ENCODE measurements at places on chromosomes 16 and 17. TPM values are rescaled to one million over a fixed set of nuclear protein-coding genes. Genes with fewer than 3 reads are reported as not detected.

Gene SRR
- total RNA-seq = 18.4 TPM

Gene HBA2
- total RNA-seq = not detected

Gene RHBDL1
- total RNA-seq = 4.2 TPM

Gene SSH2
- 7.8 TPM for total RNA-seq

Gene RANGRF
- 9.2 TPM for total RNA-seq

Gene ATP2A1
- 0.12 TPM for total RNA-seq

Gene PDK2
- total RNA-seq = 25.9 TPM

Gene CMTM2
- total RNA-seq = not detected

Gene USP43
- total RNA-seq = 0.06 TPM

Gene SCIMP
- total RNA-seq = not detected

Gene YBX2
- total RNA-seq = not detected

Gene LCAT
- total RNA-seq = 8.2 TPM

Gene ADAD2
- not detected for total RNA-seq

Gene DHX58
- total RNA-seq = 10.3 TPM

Gene TBC1D3
- not detected for total RNA-seq

Gene EVPLL
- total RNA-seq = not detected

Gene TPSAB1
- not detected for total RNA-seq

Gene MMP28
- total RNA-seq = 0.12 TPM

Gene TVP23A
- total RNA-seq = 0.19 TPM

Gene BLTP2
- total RNA-seq = 182 TPM

Gene C16orf54
- not detected for total RNA-seq

Gene ODAD4
- total RNA-seq = 0.79 TPM

Gene KCTD11
- total RNA-seq = 5.8 TPM

Gene SEPTIN12
- total RNA-seq = not detected

Gene GPRC5C
- 24.6 TPM for total RNA-seq

Gene ADAM11
- under 0.01 TPM for total RNA-seq

Gene ZNF205
- total RNA-seq = 13.6 TPM

Gene DNAAF1
- total RNA-seq = 0.06 TPM

Gene TOM1L1
- total RNA-seq = 20.9 TPM

Gene KCNG4
- total RNA-seq = under 0.01 TPM

Gene TBX4
- not detected for total RNA-seq

Gene MRPL58
- 30.6 TPM for total RNA-seq

Gene DNAH2
- 0.13 TPM for total RNA-seq

Gene FGF11
- 0.19 TPM for total RNA-seq

Gene EME1
- total RNA-seq = 9.2 TPM

Gene AANAT
- total RNA-seq = not detected

Gene C16orf86
- 3.9 TPM for total RNA-seq

Gene DNAH9
- not detected for total RNA-seq

Gene GOT2
- 30.5 TPM for total RNA-seq

Gene NXN
- total RNA-seq = 2.0 TPM

Gene LYRM9
- total RNA-seq = 8.6 TPM

Gene TNFSF12
- total RNA-seq = 21.8 TPM

Gene EFTUD2
- 87.9 TPM for total RNA-seq

Gene MEOX1
- not detected for total RNA-seq

Gene IL21R
- 0.79 TPM for total RNA-seq

Gene KRT20
- not detected for total RNA-seq

Gene OTOP2
- total RNA-seq = not detected

Gene CCL13
- not detected for total RNA-seq

Gene ANKFN1
- 0.26 TPM for total RNA-seq

Gene PNMT
- not detected for total RNA-seq

Gene PRSS22
- total RNA-seq = not detected

Gene GAS2L2
- not detected for total RNA-seq

Gene KRTAP9-7
- not detected for total RNA-seq

Gene CSH2
- total RNA-seq = not detected

Gene SLFN13
- total RNA-seq = 3.0 TPM

Gene HOXB6
- not detected for total RNA-seq

Gene GNAO1
- not detected for total RNA-seq

Gene C16orf96
- not detected for total RNA-seq

Gene CCL7
- 0.19 TPM for total RNA-seq

Measured in aortic smooth muscle cell (primary cell).